NCI-H1105 treated with DMSO at 0.1 percent for 48 hours (cell line): ENCODE measurements at places on chromosomes 16 and 17.

DNA sequence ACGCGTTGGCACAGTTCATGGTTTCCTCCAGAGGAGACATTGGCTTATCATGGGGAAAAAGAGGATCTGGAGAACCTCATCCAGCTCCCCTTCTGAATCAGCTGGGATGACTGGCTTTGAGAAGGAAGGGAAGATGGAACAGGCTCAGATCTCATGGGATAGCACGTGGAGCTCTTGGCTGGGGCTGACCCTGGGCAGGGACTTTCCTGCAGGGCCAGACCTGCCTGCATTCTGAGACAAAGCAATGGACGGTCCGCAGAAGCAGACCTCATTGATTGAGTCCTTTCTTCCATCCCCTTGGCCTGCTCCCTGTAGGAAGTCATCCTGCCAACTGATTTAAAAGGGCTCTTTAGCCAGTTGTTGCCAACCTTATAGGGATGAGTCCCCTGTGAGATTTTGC, 26.2 kb downstream of the PLCD3 start:
- DNase-seq = no peak

- DNase-seq = no peak
These were observed 7.2 kb downstream of the EEF2K start for GRCh38 chr16:22213236-22213635.

- no peak for DNase-seq
These were observed 7.5 kb downstream of the GINS2 start for GRCh38 chr16:85681255-85681654.

GRCh38 chr16:3706253-3707012, 10.9 kb downstream of the TRAP1 start:
- DNase-seq = no peak

DNA sequence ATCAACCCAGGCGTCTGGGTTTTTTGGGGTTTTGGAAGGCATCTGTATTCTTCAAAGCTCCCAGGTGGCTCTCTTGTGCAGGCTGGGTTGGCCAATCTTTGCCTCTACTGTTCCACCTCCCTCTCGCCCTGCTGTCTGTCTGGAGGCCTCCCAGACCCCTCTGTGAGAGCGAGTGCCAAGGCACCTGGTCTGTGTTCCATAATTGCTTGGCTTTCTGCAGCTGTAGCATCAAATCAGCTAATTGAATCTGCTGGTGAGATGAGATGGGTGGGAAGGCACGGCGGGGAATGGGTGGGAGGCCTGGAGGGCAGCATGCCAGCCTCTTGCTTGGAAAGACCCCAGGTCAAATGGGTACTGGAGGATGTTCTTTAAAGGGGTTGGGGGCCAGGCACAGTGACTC, 52.5 kb upstream of the CLEC19A start:
- DNase-seq = peak; percentile 50

- no peak for DNase-seq
These were observed 33.1 kb downstream of the ZNF469 start for GRCh38 chr16:88415713-88416323.

DNA sequence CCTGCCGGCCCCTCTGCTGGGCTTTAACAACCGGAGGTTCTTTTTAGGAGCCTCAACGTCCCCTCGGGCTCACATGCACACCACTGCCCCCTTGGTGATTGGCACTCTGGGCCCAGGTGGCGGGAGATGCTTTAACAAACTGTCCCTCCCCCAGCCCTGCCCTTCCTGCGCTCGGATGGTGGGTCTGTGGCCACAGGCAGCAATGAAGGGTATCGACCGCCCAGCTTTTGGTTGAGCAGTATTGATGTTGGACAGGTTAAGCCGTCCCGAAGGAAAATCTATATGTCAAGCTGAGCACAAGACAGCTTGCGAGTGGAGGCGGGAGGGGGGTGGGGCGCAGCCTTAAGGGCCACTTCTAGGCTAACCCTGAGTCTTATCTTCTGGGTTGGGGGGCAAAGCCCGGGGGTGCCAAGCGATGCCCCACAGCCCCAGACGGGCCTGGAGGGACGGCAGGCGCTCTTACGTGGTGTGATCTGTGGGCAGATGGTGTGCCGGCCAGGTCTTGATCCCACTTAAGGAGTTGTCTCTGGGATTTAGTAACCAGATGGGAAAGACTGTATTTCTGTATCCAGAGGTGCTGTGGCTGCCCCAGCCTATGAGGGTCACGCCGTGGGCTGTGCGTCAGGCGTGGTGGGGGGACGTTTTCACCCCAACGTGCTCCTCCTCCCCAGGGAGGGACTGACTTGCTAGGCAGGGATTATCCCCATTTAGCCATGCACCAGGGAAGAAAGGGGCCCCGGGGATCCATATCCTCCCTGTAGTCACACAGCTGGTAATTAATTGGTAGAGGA, 6.2 kb downstream of the GSE1 start:
- DNase-seq = no peak

DNA sequence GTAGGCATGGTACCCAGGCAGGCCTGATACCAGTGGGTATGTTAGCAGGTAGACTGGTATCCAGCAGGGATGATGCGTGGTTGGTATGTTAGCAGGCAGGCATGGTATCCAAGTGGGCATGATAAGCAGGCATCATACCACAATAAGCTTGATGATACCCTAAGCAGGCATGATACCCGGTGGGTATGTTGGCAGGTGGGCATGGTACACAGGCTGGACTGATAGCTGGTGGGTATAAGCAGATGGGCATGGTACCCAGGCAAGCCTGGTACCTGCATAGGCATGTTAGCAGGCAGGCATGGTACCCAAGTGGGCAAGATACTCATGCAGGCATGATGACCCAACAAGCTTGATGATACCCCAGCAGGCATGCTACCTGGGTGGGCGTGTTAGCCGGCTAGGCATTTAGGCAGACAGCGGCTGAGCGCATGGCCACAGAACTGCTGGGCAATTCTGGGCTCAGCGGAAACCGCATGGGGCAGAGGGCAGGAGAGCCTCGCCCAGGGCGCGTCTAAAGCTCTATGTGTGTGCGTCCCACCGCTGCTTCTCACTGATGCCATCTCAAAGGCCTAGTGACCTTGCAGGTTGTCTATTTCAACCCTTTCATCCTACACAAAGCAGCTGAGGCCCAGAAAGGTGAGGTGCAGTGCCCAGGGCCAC, 2.3 kb downstream of the SGSH start:
- DNase-seq = no peak

DNA sequence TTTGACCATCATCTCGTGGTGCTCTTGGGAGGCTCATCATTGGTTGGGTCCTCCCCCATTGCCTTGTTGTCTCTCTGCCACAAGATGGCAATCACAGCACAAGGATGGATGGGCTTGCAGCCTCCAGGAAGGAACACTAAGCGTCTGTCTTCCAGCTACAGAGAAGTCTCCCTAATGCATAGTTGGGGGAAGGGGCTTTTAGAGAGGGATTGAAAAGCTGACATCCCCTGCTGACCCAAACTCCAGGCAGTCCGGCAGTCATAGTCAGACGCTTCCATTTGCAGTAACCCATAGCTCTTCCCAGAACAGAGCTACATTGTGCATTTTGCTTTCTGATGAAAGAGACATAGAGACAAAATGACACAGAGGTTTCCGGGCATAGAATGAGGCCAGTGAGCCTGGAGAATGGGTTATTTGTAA, 111.4 kb downstream of the UTP18 start:
- peak; percentile 39 for DNase-seq

- no peak for DNase-seq
These were observed 2.9 kb upstream of the GSDMB start for GRCh38 chr17:39921323-39921722.

GRCh38 chr16:85664580-85665372, 24.0 kb downstream of the GINS2 start:
- DNase-seq = no peak

GRCh38 chr17:74953134-74953687, 17.5 kb downstream of the OTOP3 start:
- DNase-seq = no peak
